ENCODE measurements at places on chromosomes 3 and 15.

GRCh38 chr3:160454995-160455394 lies 5.4 kb upstream of the TRIM59 start:
- no peak for DNase-seq

DNA sequence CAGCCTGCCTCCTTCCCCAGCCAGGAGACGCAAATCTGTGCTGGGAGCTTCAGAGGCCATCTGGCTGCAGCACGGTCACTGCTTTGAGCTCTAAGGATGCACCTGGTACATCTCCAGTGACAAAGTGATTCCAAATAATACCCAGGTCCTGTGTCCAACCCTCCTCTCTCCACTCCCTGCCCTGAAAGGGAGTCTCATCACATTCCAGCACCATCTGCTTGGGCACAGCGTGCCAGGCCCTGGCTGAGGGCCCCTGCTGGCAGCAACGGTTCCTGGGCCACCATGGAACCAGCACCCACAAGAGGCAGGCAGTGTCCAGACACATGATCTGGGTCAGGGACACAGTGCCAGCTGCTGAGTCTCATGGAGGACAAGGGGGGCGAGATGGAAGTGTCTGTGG lies 81.3 kb downstream of the MTHFS start:
- DNase-seq, result peak; percentile 59

- no peak for DNase-seq
These were observed 28.2 kb downstream of the ADAMTS9 start for GRCh38 chr3:64659617-64659978.

DNA sequence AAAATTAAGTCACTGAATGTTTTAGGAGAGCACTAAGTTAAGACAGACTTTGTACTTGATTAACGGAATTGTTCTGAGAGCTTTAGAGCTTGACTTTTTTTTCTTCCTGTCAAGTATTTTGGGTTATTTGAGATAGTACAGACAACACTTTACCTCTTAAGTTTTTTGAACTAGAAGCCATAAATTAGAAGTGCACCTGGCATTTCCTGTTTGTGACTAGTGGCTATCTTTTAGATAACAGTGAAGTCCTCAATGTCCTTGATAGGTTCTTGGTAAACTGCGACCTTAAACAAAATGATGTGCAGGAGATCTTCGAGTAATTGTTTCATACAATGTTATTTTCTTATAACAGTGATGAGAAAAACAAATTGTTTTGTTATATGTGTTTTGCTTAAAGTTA lies 213.9 kb downstream of the TP63 start:
- DNase-seq, result no peak

DNA sequence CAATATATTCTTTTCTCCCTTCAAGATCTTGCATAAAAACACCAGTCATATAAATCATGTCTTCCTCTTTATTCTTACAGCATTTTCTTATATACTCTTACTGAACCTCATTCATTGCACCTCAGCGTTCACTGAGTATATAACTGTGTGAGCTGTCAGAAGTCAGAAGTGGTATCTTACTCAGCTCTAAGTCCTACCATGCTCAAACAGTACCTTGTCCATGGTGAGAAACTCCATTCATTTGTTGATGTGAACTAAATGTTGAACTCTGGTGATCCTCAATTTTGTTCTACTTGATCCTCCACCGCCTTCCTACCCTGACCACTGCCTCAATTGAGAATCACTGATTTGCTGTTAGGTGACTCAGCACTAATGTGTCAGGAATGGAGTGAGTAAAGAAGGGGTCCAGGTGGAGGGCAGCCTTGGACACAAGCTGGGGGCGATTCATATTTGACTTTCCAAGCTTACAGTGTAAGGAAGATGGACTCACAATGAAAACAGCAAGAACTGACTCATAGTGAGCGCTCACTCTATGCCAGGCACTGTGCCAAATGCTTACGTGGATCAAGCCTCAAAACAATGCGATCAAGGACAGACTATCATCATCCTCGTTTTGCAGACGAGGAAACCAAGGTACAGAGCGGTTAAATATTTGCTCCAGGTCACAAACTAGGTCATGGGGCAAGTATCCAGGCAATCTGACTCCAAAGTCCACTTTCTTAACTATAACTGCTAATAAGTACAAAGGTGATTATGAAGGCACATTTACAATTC lies 13.5 kb upstream of the ZFYVE19 start:
- no peak for DNase-seq

DNA sequence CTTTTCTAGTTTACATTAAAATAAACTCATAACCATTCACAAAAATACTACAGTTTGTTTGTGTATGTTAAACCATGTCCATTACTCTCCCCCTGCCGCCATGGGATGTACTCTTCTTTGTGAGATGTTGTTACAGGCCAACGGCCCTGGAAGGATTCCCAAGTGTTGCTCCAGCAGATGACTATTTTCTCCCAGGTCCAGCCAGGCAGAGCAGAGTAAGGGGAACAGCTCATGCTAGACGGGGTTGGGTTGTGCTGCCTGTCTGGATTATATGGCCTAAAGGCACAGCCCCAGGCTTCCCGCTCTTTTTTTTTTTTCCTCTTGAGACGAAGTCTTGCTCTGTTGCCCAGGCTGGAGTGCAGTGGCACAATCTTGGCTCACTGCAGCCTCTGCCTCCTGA lies 24.5 kb upstream of the SLCO2A1 start:
- DNase-seq, result no peak

DNA sequence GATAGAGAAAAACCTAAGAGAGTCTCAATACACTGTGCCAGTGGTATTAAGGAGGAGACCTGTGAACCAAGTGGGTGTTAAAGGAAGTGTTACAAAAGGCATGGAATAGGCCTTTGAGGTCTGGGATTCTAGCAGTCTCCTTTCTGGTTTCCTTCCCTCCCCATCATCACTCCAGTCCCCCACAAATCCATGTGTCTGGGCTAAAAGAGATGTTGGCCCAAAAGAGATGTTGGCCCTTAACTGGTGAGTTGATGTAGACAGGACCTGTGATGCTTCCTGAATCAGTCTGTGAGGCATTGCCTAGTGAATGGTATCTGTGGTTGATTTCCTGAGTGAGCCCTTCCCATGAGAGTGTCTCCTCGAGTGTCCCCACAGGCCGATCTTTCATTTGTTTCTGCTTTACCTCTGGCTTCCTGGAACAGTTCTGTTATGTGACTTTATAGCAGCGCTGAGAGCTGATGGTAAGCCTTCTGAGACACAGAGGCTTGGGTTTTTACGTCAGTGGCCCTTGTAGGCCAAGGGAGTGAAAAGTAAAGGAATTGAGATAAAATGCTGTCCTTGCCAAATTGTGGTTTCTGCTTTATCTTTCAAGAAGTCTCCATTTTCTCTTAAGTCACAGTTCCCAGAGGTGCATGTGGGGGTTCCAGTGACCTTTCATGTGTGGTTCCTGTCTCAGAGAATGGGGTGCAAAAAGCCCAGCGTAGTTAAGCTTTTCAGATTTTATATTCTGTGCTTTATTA lies 87.8 kb downstream of the KLHL25 start:
- no peak for DNase-seq

GRCh38 chr3:21158861-21159542 lies 592.0 kb downstream of the ZNF385D start:
- no peak for DNase-seq

GRCh38 chr15:36067483-36068274 lies 511.7 kb upstream of the CDIN1 start:
- DNase-seq, result peak; percentile 62

DNA sequence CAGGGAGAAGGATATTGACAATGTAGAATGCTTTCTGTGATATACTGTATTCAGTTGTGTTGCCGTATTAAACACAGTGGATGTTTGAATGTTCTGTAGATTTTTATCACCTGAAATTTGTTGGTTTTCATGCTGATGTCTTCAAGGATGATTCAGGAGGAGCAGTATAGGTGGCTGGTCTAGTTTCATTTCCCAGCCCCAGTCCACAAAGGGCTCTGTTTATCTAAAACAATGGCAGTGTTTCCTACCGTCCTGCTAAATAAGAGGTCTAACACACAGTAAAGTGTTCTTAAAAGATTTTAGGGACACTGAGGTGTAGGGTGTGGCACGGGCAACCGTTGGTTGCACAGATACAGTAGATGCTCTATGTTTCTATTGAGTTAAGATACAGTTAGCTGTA lies 26.0 kb downstream of the NEO1 start:
- no peak for DNase-seq

GRCh38 chr3:55619046-55619808 lies 132.1 kb upstream of the WNT5A start:
- DNase-seq, result no peak
